ENCODE measurements at places on chromosomes 5 and 9. TPM values are rescaled to one million over a fixed set of nuclear protein-coding genes. Genes with fewer than 3 reads are reported as not detected.

The ZFP37 gene
- polyA plus RNA-seq, result 3.1 TPM

The TESK1 gene
- 15.9 TPM for polyA plus RNA-seq

The DNAH5 gene
- not detected for polyA plus RNA-seq

The AOPEP gene
- polyA plus RNA-seq, result 4.2 TPM

The GMCL2 gene
- not detected for polyA plus RNA-seq

The QRFP gene
- polyA plus RNA-seq, result not detected

The RASGEF1C gene
- polyA plus RNA-seq, result not detected

The CAVIN4 gene
- not detected for polyA plus RNA-seq

The CDX1 gene
- polyA plus RNA-seq, result not detected

The CDC37L1 gene
- polyA plus RNA-seq, result 17.8 TPM

The SLC25A2 gene
- polyA plus RNA-seq, result not detected

The ANAPC2 gene
- 5.4 TPM for polyA plus RNA-seq

DNA sequence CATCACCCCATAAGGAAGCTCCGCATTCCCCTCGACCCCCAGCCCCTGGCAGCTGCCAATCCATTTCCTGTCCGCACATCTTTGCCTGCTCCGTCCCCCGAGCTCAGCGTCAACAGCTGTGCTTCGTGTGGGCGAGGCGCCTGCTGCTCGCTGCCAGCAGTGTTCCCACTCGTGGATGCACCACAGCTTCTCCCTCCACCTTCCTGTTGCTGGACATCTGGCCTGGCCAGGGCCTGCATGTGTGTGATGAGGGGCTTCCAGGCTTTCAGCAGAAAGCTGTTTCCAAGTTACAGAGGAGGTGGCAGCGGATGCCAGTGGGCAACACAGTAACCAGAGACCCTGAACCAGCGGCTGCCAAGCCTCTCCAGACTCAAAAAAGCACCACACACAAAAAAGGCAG lies 86.0 kb downstream of the PRRT1B start:
- H3K36me3 ChIP-seq, result peaks cover under 1% of the 10 kb centered on the region
- H3K4me3 ChIP-seq, result no peak overlapping the region
- no peak for DNase-seq

- no peak for DNase-seq
- peak overlapping the region; percentile 85 for H3K4me3 ChIP-seq
- peaks cover 73% of the 10 kb centered on the region for H3K4me1 ChIP-seq
- peak overlapping the region; percentile 79 for H3K27ac ChIP-seq
- H3K27me3 ChIP-seq, result no peaks in the 10 kb centered on the region
Observed at GRCh38 chr5:177358370-177358819, 671 bp downstream of the RGS14 start.

- H3K27me3 ChIP-seq, result peaks cover 4% of the 10 kb centered on the region
- H3K4me1 ChIP-seq, result no peaks in the 10 kb centered on the region
- no peak for DNase-seq
- no peak overlapping the region for H3K4me3 ChIP-seq
- H3K36me3 ChIP-seq, result no peaks in the 10 kb centered on the region
- H3K27ac ChIP-seq, result no peak overlapping the region
Observed at GRCh38 chr5:159249158-159249557, 13.9 kb upstream of the UBLCP1 start.

GRCh38 chr5:111227801-111228200 lies 3.6 kb downstream of the CAMK4 start:
- no peaks in the 10 kb centered on the region for H3K36me3 ChIP-seq
- no peaks in the 10 kb centered on the region for H3K27me3 ChIP-seq
- H3K27ac ChIP-seq, result no peak overlapping the region
- DNase-seq, result no peak
- peak overlapping the region; percentile 85 for H3K4me3 ChIP-seq

- no peak overlapping the region for H3K27ac ChIP-seq
- H3K36me3 ChIP-seq, result no peaks in the 10 kb centered on the region
- no peaks in the 10 kb centered on the region for H3K4me1 ChIP-seq
- H3K4me3 ChIP-seq, result no peak overlapping the region
- DNase-seq, result no peak
Observed at GRCh38 chr5:78693339-78693738, 44.8 kb upstream of the LHFPL2 start.

DNA sequence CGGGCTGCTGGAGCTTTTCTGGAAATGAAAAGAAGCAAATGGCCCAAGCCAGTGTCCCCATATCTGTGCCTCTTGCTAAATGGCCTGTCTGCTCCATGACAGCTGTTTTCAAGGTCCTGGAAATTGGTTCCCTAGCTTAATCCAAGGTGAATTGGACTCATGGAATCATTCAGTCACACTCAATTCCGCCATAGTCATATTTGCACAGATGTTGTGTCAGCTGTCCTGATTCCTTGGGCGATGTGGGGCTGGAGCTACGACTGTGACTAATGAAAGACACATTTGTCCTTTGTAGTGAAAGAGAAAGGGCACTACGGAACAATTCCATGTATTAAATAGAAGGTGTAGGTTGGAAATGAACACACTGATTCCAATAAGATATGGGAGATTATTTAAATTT lies 102.9 kb upstream of the MEGF10 start:
- no peaks in the 10 kb centered on the region for H3K36me3 ChIP-seq
- no peak overlapping the region for H3K27ac ChIP-seq
- DNase-seq, result no peak
- no peaks in the 10 kb centered on the region for H3K4me1 ChIP-seq
- H3K4me3 ChIP-seq, result no peak overlapping the region

DNA sequence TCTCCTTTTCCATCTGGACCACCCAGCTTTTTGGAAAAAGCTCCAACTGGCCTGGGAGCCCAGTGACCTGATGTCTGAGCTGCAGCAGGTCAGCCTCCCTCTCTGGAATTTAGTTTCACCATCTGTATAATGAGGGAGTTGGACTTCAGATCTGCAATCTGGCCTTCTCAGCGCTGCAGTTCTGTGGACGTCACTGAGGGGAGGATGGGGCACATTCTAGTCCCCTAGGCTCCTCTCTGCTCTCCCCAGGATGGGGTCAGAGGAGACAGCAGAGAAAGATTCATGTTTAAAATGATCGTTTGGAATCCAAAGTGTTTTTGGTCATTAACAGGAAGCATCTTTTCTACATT lies 10.2 kb downstream of the OR13J1 start:
- H3K27me3 ChIP-seq, result peaks cover 3% of the 10 kb centered on the region
- no peaks in the 10 kb centered on the region for H3K4me1 ChIP-seq
- no peaks in the 10 kb centered on the region for H3K36me3 ChIP-seq
- no peak overlapping the region for H3K4me3 ChIP-seq
- H3K27ac ChIP-seq, result no peak overlapping the region

DNA sequence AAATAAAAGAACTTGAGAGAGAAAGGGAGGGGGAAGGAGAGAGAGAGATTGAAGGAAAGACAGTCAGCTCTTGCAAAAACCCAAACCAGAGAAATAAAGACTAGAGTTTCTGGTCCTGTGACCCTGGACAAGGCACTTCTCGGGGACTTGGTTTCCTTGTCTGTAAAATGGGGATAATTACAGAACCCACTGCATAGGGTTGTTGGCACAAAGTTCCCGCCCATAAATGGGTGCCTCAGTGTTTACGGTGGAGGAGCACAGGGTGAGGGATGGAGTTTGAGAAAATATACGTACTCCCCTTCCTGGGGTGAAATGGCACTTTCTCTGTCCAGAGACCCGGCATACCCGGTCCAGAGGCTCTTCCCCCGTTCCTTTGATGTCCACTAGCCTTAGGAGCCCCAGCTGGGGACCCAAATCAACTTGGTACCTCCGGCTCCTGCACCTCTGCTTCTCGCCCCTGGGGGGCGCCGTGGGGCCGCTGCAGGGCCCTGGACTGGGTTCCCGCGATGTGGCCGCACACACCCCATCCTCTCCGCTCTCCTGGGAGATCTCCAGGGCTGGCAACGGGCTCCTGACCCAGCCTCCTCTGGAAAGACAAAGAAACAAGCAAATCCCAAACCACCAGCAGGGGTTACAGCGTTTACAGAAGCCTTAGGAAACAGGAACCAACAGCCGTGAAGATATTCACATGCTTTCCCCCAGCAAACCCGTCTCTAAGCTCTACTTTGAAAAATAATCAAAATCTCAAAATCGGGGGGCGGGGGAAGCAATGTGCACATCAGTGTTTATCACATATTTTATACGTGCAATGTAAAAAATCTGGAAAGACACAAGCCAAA lies 26.3 kb downstream of the PTGES start:
- H3K4me3 ChIP-seq, result no peak overlapping the region
- H3K4me1 ChIP-seq, result no peaks in the 10 kb centered on the region
- DNase-seq, result peak; percentile 30
- H3K27ac ChIP-seq, result no peak overlapping the region
- H3K36me3 ChIP-seq, result no peaks in the 10 kb centered on the region

DNA sequence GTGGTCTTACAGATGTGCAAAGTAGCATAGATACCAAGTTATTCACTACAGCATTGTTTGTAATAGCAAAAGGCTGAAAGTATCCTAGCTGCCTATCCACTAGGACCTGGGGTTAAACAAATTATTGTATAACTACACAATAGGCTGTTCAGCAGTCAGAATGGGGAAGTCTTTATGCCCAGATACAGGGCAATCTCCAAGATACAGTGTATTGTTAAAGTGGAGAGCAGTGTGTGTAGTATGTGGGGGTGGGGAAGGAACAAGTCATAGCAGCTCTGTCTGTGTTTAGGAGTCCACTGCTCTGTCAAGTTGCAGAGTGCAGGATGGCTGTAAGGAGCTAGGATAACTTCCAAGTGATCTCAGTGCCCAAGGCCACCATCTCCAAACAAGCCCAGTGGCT lies 5.5 kb downstream of the PCYOX1L start:
- H3K27ac ChIP-seq, result no peak overlapping the region
- no peak overlapping the region for H3K4me3 ChIP-seq
- no peak for DNase-seq
- peaks cover 33% of the 10 kb centered on the region for H3K4me1 ChIP-seq
- H3K27me3 ChIP-seq, result no peaks in the 10 kb centered on the region

- H3K4me3 ChIP-seq, result no peak overlapping the region
- peaks cover 7% of the 10 kb centered on the region for H3K4me1 ChIP-seq
- no peak overlapping the region for H3K27ac ChIP-seq
- no peaks in the 10 kb centered on the region for H3K36me3 ChIP-seq
- no peaks in the 10 kb centered on the region for H3K27me3 ChIP-seq
Observed at GRCh38 chr5:168273056-168273980, 18.1 kb upstream of the WWC1 start.

- no peak for DNase-seq
- H3K4me3 ChIP-seq, result no peak overlapping the region
- H3K4me1 ChIP-seq, result peaks cover 45% of the 10 kb centered on the region
- H3K27ac ChIP-seq, result no peak overlapping the region
- H3K36me3 ChIP-seq, result no peaks in the 10 kb centered on the region
- H3K27me3 ChIP-seq, result no peaks in the 10 kb centered on the region
Observed at GRCh38 chr9:71895117-71895516, 15.9 kb downstream of the ABHD17B start.

DNA sequence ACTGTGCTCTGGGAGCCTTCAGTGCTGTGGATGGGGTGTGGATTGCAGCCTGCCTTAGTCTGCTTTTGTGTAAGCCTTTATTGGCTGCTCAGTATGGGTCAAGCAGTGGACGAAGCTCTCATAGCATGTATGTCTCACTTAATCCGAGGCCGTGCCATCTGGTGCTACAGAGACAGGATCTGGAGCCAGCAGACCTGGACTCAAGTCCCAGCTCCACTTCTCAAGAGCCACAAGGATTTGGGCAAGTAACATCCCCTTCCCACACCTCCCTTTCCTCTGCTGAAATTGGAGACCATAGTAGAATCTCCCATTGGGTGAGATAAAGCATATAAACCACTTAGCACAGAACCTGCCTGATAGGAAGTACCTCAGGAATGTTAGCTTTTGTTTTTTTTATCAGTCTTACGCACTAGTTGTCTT lies 23.4 kb upstream of the LECT2 start:
- H3K4me3 ChIP-seq, result no peak overlapping the region
- H3K36me3 ChIP-seq, result no peaks in the 10 kb centered on the region
- no peak overlapping the region for H3K27ac ChIP-seq
- no peaks in the 10 kb centered on the region for H3K4me1 ChIP-seq
- DNase-seq, result no peak

DNA sequence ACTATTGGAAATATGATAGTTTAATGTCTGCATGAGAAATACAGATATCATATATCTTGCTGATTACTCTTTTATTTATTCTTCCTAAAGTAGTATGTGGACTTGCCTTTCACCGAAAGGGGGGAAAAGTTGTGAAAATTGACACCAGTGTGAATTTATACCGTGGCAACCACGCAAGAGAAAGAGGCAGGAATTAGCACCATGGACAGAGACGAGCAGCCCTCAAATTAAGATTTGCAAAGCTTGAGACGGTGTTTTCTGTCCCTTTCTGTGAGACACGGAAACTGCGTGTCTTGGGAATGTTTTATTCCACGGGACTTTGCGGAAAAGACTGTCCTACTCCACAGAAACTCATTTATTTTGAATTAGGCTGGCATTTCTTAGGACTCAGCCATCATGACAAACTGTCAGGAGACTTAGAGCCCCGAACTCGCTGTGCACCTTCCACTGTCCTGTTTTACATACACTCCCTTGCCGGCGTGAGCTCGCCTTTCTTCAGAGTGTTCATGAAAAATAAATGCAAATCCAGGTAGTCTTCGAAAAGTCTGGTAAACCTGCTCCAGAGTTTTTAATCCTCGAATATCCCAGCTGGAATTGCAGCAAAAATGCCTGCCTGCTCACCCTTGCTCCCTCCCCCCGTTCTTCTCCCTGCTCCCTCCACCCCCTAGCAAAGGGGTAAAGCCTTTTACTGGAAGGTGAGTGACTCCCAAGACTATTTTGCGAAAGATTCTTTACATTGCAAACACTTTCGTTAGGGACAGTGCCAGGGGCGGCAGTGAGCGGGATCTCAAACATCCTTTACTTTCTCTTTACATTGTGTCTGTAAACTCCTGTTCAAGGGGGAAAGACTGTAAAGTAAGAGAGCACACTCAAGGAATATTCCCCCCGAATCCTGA lies 3.8 kb upstream of the ELAVL2 start:
- no peaks in the 10 kb centered on the region for H3K27me3 ChIP-seq
- H3K27ac ChIP-seq, result no peak overlapping the region
- no peaks in the 10 kb centered on the region for H3K36me3 ChIP-seq
- no peaks in the 10 kb centered on the region for H3K4me1 ChIP-seq

- DNase-seq, result no peak
- no peaks in the 10 kb centered on the region for H3K4me1 ChIP-seq
- H3K27ac ChIP-seq, result no peak overlapping the region
- H3K4me3 ChIP-seq, result no peak overlapping the region
- no peaks in the 10 kb centered on the region for H3K36me3 ChIP-seq
Observed at GRCh38 chr9:76855015-76855414, 50.9 kb downstream of the PRUNE2 start.

- no peak overlapping the region for H3K27ac ChIP-seq
- H3K27me3 ChIP-seq, result no peaks in the 10 kb centered on the region
- peaks cover 5% of the 10 kb centered on the region for H3K4me1 ChIP-seq
- DNase-seq, result no peak
Observed at GRCh38 chr9:4746278-4747030, 5.5 kb upstream of the AK3 start.

GRCh38 chr5:108521841-108522506 lies 140.1 kb upstream of the FBXL17 start:
- H3K4me3 ChIP-seq, result no peak overlapping the region
- no peak for DNase-seq
- H3K4me1 ChIP-seq, result no peaks in the 10 kb centered on the region
- no peak overlapping the region for H3K27ac ChIP-seq
- H3K27me3 ChIP-seq, result no peaks in the 10 kb centered on the region

GRCh38 chr9:113598451-113598850 lies 134.9 kb downstream of the RGS3 start:
- DNase-seq, result no peak
- no peaks in the 10 kb centered on the region for H3K36me3 ChIP-seq
- H3K4me1 ChIP-seq, result no peaks in the 10 kb centered on the region
- no peak overlapping the region for H3K27ac ChIP-seq
- H3K27me3 ChIP-seq, result no peaks in the 10 kb centered on the region
- H3K4me3 ChIP-seq, result no peak overlapping the region
